Renal cortex interstitium (tissue), 15 donors: ENCODE measurements at places on chromosomes 16 and 17. TPM values are rescaled to one million over a fixed set of nuclear protein-coding genes. Genes with fewer than 3 reads are reported as not detected.
A peak's percentile ranks its signal among the peaks of the same experiment; 100 is the strongest.

- DNase-seq, result no peak
These were observed 94.7 kb downstream of the SALL1 start for GRCh38 chr16:51056331-51056730.

DNA sequence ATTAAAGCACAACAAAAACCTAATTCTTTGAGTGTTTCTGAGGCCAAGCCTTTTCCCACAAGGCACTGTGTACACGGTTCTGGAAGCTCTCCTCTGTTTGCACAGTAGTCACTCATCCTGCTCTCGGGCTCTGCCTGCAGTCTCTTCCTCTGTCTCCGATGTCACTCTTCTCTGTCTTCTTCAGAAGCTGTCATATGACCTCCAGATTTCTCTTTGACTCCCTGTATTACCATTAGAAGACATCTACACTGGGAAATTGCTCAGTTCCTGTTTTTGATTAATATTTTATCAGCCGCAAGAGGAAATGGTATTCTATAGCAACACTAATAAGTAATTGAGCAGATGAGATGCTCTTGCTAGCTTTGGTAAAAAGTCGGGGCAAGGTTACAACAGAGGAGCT, 422.9 kb downstream of the WWOX start:
- DNase-seq, result no peak

- DNase-seq, result peak; percentile 20
These were observed 115.0 kb downstream of the HS3ST2 start for GRCh38 chr16:22928882-22929435.

- DNase-seq, result no peak
These were observed 77.4 kb upstream of the CCL2 start for GRCh38 chr17:34177642-34178041.

DNA sequence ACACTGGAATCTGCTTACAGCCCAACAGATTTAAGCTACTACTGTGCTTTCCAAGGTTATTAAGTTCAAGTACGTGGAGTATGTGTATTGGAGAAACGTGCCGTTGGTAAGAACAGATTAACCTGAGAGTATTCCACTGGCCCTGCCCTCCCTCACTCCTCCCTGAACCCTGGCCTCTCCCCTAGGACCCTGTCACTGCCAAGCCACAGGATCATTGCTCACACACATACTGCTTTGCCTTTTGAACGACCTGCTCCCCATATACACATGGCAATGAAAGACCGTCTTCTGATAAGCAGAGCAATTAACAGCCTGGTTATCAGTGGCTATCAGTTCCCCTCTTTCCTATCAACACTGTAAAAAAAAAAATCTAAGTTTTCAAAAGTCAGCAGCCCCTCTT, 458.9 kb upstream of the DYNLRB2 start:
- DNase-seq, result no peak

GRCh38 chr16:84228256-84228838, 11.5 kb downstream of the KCNG4 start:
- no peak for DNase-seq

GRCh38 chr16:10242097-10242496, 59.9 kb upstream of the GRIN2A start:
- no peak for DNase-seq

DNA sequence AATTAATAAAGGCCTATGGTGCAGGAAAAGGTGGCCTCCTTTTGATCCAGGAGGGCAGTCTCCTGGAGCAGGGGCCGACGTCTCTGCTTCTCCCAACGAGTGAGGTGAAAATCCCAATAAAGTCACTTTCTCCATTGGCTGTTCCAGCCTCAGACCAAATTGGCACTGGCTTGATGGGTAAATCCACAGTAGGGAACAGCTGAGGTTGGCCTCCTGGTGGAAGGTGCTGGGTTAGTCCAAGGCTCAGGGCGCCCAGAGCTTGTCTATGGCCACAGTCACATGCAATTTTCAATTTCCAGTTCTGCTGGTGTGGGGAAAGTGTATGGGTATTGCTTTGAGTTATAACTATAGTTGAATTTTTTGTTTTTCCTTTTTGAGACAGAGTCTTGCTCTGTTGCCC, 79.0 kb downstream of the NETO2 start:
- DNase-seq, result no peak

- DNase-seq, result no peak
These were observed 20.4 kb downstream of the RBFOX3 start for GRCh38 chr17:79590523-79590860.

GRCh38 chr16:24652209-24652712, 77.2 kb upstream of the TNRC6A start:
- no peak for DNase-seq

CARD14 gene
- 0.92 TPM for polyA plus RNA-seq

TEKT5 gene
- polyA plus RNA-seq, result 0.26 TPM

GPR142 gene
- 0.11 TPM for polyA plus RNA-seq

SLC2A4 gene
- polyA plus RNA-seq, result 2.7 TPM

RPS15A gene
- 1,826 TPM for polyA plus RNA-seq
